EL (cell line): ENCODE measurements at places on chromosomes 6 and 20.

DNA sequence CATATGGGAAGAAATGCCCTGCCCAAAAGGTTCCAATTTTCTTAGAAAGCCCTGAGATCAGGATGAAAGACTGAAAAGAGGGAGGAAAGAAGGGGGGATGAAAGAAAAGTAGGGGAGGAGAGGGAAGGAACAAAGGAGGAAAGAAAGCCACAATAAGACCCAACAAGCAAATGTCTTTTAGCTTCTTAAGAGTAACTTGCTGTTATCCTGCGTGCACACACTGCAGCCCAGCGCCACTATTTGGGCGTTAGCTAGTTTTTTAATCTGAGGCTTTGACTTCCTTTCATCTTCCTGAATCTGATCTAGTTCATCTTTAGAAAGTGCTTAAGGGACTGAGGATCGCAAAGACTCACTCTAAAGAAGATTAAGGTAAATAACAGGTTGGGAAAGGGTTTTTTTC is 77.4 kb upstream of the HDDC2 start:
- DNase-seq, result no peak

DNA sequence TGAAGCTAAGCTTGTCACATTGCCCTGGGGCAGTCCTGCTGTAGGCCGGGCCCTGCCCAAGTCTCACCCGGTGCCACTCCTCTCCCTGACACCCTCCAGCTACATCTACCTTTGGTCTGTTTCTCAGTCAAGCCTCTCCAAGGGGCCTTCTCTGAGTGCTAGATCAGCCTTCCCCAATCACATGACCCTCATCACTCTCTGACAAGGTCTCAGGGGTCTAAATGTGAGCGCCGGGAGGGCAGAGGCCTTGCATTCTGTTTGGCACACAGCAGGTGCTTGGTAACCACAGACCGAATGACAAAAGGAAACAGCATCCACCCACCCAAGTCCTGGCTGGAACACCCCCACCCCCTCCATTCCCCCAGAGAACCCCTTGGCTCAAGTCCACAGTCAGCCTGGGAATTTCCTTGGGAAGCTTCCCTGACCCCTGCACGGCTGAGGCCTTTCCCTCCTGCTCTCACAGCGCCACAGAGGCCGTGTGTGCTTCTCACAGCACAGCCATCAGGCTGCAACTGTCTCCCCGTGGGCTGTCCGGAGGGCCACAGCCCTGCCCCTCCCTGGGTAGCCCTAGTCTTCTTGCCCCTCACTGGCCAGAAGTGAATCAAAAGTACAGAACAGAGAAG is 32.9 kb downstream of the PKIG start:
- no peak for DNase-seq

DNA sequence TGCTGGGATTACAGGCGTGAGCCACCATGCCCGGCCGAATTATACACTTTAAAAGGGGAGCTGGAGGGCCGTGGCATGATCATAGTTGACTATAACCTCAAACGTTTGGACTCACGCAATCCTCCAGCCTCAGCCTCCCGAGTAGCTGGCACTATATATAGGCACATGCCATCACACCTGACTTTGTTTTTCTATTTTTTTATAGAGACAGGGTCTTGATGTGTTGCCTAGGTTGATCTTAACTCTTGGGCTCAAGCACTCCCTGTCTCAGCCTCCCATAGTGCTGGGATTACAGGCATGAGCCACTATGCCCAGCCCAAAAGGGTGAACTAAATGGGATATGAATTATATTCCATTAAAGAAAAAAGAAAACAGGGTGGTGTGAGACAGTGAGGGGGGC is 7.8 kb downstream of the PTGIS start:
- DNase-seq, result no peak

DNA sequence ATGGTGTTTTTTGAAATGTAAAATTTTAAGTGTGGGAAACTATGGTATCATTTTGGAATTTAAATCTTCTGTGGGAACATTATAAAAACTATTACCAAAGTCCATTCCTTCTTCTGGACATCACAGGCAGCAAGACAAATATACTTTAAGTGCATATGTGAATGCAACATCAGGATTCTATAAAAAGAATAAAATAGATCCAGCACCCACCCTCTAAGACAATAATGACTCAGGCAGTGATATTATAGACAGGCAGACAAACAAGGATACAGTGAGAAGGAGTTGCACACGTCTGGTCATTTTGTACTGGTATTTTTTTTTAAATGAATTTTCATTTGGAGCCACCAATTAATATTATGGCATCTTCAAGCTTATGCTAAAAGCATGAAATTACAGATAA is 21.1 kb upstream of the NEDD9 start:
- no peak for DNase-seq

GRCh38 chr6:53840027-53840426 is 45.2 kb downstream of the LRRC1 start:
- no peak for DNase-seq

DNA sequence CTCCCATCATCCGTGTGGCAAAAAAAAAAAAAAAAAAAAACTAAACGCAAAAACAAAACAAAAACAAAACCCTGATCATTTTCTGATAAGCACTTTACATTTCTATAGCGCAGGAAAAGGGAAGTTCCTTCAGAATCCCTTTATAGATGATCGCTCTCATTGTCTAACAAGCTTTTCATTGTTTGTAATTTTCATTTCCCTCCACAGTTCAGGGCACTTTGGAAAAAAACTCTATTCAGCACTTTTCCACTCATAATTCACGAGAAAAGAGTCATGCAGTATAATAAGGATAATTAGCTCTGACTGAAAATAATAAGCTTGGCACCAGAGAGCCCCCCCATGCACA is 89.4 kb upstream of the ATXN1 start:
- no peak for DNase-seq

GRCh38 chr6:29619578-29620160 is 13.3 kb downstream of the GABBR1 start:
- no peak for DNase-seq

DNA sequence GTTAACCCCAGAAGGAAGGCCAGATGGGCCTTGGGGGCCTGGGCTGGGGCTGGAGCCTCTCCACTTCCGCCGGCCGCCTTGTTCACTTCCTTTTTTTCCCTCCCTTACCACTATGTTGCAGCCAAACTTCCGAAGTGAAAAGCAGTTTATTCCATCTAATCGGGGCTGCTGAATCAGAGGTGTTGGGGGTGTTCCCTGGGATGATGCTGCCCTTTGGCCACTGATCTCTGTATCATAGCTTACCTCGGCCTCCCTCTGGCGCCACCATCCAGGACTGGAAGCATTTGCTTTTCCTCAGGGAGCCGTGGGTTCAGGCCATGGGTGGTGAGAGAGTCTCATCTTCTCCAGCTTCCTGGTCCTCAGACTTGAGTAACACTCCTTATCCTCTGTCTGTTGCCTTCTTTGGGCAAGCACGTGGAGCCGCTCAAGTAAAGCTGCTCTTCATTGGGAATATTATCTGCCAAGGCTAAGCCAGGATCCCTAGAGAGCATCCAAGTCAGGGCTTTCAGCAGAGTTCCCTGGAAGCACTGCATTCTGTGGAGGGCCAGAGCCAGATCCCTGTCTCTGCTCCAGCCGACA is 39.6 kb downstream of the SLX4IP start:
- DNase-seq, result no peak

DNA sequence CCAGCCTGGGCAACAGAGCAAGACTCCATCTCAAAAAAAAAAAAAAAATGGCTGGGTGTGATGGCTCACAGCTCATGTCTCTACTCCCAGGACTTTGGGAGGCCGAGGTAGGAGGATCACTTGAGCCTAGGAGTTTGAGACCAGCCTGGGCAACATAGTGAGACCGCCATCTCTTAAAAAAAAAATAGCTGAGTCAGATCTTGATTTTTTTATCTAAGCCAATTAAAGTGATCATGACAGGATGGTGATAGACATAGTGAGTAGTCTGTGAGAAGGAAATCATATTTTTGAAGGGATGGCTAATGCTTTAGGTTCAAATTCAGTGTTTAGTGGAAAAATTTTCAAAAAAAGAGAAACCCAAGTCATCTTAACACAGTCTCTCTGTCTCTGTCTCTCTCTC is 114.6 kb upstream of the JARID2 start:
- no peak for DNase-seq

- DNase-seq, result no peak
Observed at GRCh38 chr6:128784266-128784665, 98.7 kb upstream of the LAMA2 start.

DNA sequence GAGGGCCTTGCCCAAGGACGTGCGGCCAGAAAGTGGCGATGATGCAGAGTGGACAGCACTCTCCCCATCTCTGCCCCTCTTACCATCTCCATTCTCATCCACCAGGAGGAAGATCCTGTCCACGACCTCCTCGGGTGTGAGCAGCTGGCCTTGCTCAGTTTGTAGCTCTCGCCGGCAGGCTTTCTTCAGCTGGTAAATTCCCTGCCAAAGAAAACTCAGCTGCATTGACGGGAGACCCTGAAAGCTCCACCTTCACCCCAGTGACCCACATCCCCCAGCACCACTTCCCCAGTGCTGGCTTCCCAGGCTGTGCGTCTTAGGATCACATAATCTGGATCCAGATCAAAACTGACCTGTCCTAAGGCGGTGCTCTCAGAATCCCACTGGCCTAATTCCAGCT is 9.2 kb downstream of the GUCA1B start:
- DNase-seq, result no peak
